ENCODE measurements at places on chromosomes 7 and 10.

DNA sequence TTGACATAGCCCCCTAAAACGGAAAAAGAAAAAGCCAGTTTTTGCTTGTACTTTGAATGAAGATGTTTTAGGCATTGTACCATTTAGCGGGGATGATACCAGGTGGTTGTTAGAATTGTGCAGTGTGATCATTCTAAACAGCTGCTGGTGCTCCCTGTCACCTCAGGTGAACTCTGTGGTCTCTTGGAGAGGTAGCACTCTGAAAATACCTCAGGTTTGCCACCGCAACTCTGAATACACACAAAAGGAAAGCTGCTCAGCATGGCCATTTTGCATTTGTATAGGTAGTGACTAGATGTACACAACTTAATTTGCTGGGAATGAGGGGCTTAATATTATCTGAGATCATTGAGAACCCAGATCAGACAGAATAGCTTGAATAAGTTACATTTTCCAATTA, 52.6 kb downstream of the PLEKHA8 start:
- no peak for DNase-seq

GRCh38 chr7:137304165-137304564, 39.4 kb downstream of the PTN start:
- DNase-seq: no peak

DNA sequence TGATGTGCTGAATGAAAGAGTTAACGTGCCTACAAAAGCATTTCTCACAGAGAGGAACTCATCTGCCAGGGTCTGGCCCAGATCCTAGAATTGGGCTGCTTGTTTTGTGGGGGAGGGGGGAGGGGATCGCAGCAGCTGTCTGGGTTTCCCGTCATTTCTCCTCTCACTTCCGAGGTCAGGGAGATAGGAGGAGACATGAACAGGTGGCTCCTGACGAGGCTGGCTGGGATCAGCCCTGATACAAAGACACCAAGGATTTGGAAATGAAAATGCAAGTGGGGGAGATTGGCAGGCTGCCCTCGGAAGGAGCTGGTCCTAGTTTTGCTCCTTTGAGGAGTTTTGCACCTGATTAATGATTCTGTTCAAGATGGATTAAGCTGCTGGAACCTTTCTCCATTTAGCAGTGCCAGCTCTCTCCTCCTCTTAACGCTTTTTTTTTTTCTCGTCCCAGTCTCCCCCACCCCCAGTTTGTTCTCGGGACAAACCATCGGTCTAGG, 86.8 kb upstream of the KMT2C start:
- DNase-seq: no peak

DNA sequence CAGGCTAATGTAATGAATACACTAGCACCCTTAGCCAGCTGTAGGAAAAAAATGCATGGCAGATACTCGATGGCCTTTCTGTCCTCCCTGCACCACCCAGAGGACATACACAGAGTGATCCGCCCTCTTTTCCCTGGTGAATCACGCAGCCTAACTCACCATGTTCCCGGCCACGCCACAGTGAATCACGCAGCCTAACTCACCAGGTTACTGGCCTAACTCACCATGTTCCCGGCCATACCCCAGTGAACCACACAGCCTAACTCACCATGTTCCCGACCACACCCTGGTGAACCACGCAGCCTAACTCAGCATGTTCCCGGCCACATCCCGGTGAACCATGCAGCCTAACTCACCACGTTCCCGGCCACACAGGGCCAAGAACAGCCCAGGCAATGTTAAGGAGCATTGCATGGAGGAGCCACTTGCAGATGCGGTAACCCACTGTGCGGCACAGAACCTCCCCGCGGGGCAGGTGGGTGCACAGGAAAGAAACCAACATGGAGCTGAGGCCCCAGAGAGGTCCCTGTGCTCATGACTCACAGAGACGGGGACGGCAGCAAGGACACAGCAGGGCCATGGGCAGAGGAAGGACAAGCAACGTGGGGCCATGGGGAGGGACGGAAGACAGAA, 508.5 kb downstream of the DNAJB6 start:
- no peak for DNase-seq

DNA sequence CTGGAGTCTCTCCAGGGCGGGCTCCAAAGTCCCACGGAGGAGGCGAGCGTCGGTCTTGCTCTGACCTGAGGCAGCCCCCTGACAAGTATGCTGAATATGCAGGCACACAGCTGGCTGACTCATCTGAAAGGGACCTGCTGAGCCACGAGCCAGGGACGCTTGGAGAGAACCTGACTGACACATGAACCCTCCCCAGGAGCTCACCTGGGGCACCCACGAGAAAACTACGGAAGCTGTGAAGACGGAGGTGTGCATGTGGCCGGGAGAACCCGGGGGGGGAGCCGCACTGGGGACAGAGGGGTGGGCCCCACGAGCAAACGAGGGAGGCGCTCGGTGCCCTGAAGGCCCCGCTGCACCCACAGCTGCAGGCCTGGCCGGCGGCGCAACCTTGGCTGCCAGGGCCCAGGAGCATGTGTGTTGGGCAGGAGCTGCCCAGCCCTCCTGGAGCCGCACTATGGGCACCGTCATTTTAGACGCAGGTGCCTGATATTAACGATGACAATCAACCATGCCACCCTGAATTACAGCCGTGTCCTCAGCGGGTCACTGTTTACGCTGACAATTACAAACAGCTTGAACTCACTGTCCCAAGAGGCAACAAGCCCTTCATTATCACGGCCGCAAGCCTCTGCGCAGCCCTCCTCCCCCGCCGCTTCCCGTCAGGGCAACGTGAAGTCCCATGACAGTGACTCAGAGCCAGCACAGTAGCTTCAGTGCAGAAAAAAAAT, 64.7 kb downstream of the DIP2C start:
- no peak for DNase-seq

DNA sequence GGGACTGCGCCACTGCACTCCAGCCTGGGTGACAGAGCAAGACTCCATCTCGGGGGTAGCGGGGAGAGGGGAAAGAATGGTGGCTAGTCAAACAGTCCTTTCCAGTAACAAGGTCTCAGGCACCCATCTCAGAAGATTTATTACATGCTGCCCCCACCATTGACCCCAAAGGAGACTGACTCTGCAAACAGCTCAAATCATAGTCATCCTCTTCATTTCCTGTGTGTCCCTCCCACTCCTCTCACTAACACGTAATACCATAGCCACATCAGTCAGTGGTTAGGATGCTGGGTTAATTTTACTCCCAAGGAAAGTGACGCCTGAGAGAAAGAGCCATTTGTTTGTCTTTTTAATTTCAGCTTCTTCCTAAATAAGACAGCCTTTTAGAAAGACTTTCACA, 56.6 kb upstream of the BET1 start:
- no peak for DNase-seq

GRCh38 chr7:140876519-140877248, 48.0 kb downstream of the BRAF start:
- no peak for DNase-seq

All from activated T-cell treated with anti-CD3 and anti-CD28 coated beads for 4 hours (primary cell).